Left lobe of liver (tissue), 2 donors: ENCODE measurements at places on chromosomes 13 and 19. TPM values are rescaled to one million over a fixed set of nuclear protein-coding genes. Genes with fewer than 3 reads are reported as not detected.

- DNase-seq, result no peak
Observed at GRCh38 chr19:18659281-18660050, 22.6 kb downstream of the KLHL26 start.

- DNase-seq, result no peak
Observed at GRCh38 chr19:49432141-49433073, 7.2 kb downstream of the GFY start.

DNA sequence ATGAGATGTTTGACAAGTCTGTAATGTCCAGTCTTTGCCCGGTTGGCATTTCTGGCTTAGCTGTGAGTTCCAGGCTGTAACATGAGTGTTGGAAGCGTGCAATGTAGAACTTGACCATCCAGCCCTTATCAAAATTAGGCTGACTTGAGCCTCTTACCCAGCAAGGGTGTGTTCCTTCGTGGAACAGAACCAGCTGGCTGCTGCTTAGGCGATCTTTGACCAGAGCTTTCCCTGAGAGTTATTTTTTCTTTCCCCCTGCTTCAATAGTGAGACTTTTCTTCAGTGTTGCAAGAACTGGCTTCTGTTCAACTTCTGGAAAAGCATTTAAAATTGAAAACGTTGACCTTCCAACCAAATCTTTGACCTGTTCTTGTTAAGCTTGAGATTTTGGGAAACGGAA is 6.5 kb downstream of the TNFSF13B start:
- DNase-seq, result peak; percentile 56

DNA sequence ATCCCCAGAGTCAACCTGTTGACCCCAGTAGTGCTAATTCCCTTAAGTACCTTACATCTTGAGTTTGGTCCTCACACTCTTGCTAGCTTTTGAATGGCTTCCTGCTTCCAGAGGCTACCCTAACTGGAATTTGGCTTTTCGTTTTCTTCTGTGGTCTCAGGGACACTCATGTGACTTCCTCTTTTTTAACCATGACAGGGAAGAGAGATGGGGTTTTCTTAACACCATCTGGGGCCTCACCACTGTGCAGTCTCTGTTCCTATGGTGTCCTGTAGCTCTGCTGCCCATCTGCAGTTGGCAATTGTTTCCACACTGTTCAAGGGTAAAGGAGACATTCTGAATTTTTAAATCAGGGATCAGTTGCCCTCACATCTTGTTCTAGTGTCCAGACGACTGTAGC is 66.7 kb downstream of the SLC10A2 start:
- no peak for DNase-seq

DNA sequence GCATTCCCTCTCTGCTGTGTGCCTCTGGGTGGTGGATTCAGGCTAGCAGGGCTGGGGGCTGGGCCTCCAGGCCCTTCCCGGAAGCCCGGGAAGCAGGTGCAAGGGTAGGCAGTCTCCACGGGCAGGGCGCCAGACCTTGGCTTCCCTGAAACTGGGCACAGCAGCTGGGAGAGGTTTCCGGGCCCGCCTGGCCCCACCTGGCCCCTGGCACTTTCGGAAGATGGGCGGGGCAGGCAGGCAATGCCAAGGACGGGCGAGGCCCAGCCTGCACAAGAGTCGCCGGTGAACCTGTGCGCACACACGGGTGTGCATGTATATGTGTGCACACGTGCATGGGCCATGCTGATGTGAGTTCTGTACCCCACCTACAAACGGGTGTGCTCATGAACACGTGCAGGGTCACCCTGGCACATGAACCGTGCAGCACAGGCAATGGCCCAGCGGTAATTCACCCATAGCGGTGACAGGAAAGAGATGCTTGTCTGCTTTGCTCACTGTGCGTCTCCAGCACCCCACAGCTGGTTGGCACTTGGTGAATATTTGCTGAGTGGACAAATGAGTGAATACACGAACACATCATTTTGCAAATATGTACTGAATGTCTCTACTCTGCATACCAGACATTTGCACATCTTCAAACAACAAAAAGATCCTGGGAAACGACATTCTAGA is 15.3 kb downstream of the GADD45B start:
- DNase-seq, result peak; percentile 77

- no peak for DNase-seq
Observed at GRCh38 chr13:107865643-107866031, 349.7 kb downstream of the LIG4 start.

DNA sequence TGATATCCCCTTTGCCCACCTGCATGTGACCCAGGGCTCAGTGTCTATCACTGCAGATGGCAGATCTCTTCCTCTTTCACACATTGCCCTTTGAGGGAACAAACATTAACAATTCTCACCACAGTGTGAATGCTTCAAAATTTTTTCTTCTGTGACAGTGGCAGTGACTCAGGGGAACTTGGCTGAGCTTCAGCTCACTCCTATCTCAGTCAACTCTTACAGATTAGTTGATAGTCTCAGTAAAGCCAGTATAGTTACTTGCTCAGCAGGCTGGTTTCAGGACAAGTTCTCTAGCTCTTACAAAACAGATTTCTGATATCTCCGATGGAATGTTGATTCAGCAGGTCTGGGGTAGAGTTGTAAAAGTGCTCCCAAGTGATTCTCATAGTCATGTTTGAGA is 166.9 kb downstream of the DLEU7 start:
- DNase-seq, result no peak

DNA sequence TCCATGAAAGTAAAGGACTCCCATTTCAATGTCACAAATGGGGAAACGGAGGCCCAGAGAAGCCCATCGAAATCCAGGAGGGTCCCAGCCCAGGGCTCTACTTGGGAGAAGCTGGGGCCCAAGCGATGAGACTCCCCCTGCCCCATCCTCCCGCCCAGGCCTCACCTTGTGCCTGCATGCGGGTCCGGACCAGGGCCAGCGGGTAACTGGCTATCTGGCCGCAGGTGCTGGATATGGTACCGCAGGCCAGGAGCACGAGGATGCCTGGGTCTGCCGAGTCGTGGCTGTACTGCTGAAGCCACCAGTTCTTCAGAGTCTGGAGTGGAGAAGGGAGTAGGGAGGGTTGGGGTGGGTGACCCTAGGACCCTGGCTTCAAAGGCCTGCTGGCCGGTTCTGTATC is 10.4 kb upstream of the SLC25A41 start:
- no peak for DNase-seq

- peak; percentile 15 for DNase-seq
Observed at GRCh38 chr19:34507414-34508067, 26.0 kb downstream of the WTIP start.

DNA sequence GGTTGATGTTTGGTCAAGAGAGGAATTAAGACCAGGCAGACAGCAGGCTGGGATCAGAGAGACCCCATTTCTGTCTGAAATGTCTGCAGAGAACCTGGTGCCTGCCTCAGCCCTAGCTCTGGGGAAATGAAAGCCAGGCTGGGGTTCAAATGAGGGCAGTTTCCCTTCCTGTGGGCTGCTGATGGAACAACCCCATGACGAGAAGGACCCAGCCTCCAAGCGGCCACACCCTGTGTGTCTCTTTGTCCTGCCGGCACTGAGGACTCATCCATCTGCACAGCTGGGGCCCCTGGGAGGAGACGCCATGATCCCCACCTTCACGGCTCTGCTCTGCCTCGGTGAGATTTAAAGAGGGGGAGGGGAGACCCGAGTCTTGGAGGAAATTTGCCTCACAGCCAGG is at the start of gene LILRB4:
TSS of gene LILRB4 (plus strand) at position 256 of the 400 bp plus-strand sequence. CDS start at position 305, 49 bp downstream.
- no peak for DNase-seq

DNA sequence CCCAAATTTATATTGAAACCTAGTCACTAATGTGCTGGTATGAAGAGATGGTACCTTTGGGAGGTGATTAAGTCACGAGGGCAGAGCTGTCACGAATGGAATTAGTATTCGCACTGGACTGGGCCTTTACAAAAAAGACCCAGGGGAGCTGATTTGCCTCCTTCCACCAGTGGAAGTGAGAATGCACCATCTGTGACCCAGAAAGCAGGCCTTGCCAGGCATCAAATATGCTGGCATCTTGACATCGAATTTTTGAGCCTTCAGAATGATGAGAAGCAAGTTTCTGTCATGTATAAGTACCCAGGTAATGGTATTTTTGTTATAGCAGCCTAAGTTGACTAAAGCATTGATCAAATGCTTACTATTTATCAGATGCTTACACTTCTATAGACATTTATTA is 373.6 kb downstream of the FGF14 start:
- no peak for DNase-seq

DNA sequence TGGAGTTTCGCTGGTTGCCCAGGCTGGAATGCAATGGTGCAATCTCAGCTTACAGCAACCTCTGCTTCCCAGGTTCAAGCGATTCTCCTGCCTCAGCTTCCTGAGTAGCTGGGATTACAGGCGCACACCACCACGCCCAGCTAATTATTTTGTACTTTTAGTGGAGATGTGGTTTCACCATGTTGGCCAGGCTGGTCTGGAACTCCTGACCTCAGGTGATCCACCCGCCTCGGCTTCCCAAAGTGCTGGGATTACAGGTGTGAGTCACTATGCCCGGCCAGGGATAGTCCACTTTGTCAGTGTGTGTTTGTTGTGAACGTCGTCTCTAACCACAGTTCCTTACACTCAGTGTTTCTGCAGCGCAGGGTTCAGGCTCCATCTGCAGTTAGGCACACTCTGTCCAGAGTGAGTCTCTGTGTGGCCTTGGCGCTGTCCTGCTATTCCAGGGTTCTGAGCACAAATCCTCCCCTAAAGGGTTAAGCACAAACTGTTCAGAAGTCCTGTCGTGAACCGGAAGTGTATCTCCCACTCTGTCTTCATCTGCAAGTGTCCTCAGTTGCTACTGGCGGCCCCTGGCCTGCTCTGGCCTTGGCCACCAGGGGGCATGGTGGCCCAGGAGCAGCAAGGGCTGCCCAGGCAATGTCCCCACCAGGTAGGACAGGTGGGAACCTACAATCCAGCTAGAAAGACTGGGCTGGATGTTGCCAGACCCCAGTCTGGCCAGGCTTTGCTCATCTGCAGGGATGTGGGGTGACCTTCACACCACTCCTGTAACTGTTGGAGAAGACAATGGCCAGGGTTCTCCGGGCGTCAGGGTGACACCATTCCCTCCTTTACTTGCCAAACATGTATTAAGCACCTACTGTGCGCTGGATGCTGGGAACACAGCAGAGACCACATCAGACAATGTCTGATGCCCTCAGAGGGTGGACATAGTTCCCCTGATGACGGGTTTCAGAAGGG is 38.8 kb upstream of the GATAD2A start:
- peak; percentile 84 for DNase-seq

DNA sequence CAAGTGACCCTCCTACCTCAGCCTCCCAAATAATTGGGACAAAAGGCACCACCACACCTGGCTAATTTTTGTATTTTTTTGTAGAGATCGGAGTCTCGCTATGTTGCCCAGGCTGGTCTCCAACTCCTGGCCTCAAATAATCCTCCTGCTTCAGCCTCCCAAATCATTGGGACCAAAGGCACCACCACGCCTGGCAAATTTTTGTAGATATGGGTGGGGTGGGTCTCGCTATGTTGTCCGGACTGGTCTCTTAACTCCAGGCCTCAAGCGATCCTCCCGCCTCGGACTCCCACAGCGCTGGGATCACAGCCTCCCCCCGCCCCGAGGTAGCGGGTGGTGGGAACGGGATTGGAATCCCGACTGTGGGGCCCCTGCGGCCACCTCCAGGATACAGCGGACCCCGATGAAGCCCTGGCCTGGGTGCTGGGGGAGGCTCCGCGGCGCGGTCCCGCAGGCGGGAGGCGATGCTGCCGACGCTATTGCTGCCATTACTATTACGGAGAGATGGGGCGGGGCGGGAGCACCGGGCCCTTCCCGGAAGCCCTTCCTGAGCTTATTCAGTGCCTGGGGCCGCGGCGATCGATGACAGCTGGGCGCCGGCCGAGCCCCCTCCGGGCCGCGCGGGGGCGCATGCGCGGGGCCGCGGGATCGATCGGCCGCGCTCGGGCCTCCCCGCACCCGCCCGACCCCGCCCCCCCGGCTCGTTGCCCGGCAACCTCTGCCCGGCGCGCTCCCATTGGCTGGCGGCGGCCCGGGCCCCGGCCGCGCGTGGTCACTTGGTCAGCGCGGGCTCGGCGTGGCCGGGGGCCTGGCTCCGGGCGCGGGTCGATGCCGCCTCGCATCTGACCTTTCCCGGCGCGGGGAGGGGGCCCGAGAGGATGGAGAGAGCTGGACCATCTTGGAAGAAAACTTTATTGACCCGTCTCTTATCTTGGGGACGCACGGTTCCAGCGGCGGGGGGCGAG is 27.9 kb upstream of the ONECUT3 start:
- DNase-seq, result peak; percentile 67

GRCh38 chr19:7072541-7072940 is 3.0 kb downstream of the ZNF557 start:
- DNase-seq, result no peak

- DNase-seq, result no peak
Observed at GRCh38 chr19:40584007-40584406, 7.3 kb downstream of the SHKBP1 start.

- DNase-seq, result no peak
Observed at GRCh38 chr13:42401376-42401775, 129.4 kb downstream of the AKAP11 start.

- DNase-seq, result no peak
Observed at GRCh38 chr19:15072930-15073647, 8.9 kb upstream of the OR1I1 start.

DNA sequence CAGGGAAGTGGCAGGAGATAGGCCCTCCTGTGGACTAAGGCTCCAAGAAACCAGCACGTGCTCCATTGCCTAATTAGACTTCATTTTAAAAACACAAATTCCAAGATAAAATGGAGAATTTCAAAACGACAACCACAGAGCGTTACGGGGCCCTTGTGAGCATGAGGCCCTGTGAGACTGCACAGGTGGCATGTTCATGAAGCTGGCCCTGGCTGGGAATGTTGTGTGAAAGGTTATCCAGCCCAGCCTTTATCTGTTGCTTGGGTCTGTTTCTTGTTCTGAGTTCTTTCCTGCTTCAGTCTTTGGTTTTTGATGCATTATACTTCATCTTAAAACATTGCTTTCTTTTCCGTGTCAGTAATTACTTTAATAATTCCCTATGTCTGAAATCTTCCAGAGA is 99.0 kb downstream of the LACC1 start:
- DNase-seq, result no peak

- no peak for DNase-seq
Observed at GRCh38 chr19:10892256-10892655, 20.9 kb downstream of the CARM1 start.

GRCh38 chr19:7461841-7462629 is 26.8 kb downstream of the PEX11G start:
- no peak for DNase-seq

GRCh38 chr13:46983881-46984280 is 87.0 kb upstream of the HTR2A start:
- DNase-seq, result no peak

- DNase-seq, result no peak
Observed at GRCh38 chr13:93965587-93965986, 513.9 kb downstream of the DCT start.

- no peak for DNase-seq
Observed at GRCh38 chr13:102774591-102775520, 1.3 kb upstream of the TEX30 start.

OR7E24 gene
- total RNA-seq, result not detected

SMAD9 gene
- 0.70 TPM for total RNA-seq

RASIP1 gene
- 3.1 TPM for total RNA-seq

MIA gene
- 0.43 TPM for total RNA-seq

ARHGEF7 gene
- total RNA-seq, result 34.6 TPM

YJEFN3 gene
- 5.9 TPM for total RNA-seq

CDX2 gene
- not detected for total RNA-seq

FUT2 gene
- not detected for total RNA-seq

HIF3A gene
- 8.9 TPM for total RNA-seq

ZNF44 gene
- total RNA-seq, result 7.6 TPM

C19orf33 gene
- total RNA-seq, result 0.40 TPM

POSTN gene
- 0.48 TPM for total RNA-seq

ZNF792 gene
- total RNA-seq, result 2.9 TPM

SIGLEC10 gene
- 3.2 TPM for total RNA-seq

ZC3H4 gene
- 18.5 TPM for total RNA-seq
